Upper lobe of left lung (tissue), 6 donors: ENCODE measurements at places on chromosomes 1 and 21.

- DNase-seq: no peak
Observed at GRCh38 chr1:65178235-65178634, 30.2 kb downstream of the AK4 start.

- no peak for DNase-seq
Observed at GRCh38 chr1:97120806-97121205, 399.2 kb downstream of the PTBP2 start.

- no peak for DNase-seq
Observed at GRCh38 chr1:93344886-93345632, 648 bp upstream of the DR1 start.

DNA sequence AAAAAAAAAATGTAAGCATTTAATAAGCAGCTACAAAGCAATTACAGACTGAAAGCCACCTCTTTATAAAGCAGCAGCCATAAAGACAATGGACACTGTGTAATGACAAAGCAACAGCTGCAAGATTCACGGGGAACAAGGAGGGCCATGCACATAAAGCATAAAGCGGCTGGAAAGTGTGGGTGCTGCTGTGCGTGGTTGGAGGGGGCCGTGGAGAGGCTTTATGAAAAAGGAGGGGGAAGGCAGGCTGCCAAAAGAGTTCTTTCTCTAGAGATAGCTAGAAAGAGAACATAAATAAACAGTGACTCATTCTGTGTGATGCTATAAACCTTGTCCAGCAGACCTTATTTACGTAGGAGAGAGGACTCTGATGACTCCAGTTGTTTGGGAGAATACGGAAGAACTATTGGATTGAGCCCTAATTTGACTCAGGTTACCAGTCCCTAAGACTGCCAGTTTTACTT is 49.3 kb downstream of the ADAMTS1 start:
- no peak for DNase-seq

- no peak for DNase-seq
Observed at GRCh38 chr1:95002540-95003432, 70.0 kb downstream of the ALG14 start.

- DNase-seq: no peak
Observed at GRCh38 chr1:227764019-227764391, 28.8 kb downstream of the SNAP47 start.

DNA sequence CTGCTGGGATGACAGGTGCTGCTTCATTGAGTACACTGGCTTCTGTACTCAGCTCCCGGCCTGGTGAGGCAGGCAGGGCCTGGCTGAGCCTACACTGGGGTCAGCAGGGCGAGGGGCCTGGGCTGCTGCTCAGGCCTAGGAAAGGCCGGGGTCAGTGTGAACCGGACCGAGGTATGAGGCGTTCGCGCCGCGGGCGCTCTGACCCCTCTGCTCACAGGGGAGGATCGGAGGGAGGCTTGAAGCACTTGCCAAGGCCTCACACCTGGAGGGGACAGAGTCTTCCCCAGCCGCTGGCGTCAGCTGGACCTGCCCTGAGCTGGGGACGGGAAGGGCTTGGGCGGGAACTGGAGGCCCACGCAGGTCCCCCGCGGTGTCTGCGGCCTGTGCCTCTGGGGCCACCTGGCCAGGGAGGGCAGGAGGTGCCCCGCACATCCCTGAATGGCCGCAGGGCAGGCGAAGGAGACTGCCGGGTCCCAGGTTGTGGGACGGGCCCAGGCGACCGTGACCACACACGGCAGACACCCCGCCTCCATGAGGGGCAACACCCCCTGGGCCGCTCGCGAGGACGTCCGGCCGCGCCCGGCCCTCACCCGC is 466 bp downstream of the PEX10 start:
- DNase-seq: no peak

GRCh38 chr1:18288722-18289121 is 181.1 kb downstream of the IGSF21 start:
- DNase-seq: no peak

DNA sequence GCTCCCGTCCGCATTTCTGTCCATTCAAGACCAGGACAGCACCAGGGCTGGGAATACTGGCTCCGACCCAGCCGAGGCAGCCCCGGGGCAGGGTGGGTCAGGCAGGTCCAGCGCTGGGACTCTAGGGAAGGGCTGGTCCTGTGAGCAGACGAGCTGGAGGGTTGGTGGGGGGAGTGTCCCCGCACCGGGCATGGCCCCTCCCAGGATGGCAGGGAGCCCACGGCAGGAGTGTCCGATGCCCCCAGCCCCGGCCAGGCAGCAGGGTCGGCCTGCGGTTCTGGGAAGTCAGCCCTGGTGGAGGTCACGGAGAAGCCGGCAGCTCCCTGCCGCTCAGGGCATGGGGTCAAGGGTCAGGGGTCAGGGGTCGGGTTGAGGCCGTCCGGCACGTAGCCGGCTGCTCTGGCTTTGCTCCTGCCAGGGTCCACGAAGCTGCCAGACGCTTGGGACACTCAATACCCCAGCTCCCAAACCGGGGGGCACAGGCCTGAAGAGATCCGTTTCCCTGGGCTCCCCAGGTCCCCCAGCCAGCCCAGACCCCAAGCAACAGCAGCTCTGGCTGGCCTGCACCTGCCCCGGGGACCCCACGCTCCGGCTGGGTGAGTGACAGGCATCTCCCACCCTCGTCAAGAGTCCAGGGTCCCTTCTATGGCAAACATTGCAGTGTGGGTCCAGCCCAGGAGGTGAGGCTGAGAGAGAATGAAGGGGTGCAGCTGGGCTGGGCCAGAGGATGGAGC is 6.7 kb downstream of the C1QTNF12 start:
- DNase-seq: peak; percentile 74

GRCh38 chr1:71774705-71775104 is 507.6 kb downstream of the NEGR1 start:
- DNase-seq: no peak

DNA sequence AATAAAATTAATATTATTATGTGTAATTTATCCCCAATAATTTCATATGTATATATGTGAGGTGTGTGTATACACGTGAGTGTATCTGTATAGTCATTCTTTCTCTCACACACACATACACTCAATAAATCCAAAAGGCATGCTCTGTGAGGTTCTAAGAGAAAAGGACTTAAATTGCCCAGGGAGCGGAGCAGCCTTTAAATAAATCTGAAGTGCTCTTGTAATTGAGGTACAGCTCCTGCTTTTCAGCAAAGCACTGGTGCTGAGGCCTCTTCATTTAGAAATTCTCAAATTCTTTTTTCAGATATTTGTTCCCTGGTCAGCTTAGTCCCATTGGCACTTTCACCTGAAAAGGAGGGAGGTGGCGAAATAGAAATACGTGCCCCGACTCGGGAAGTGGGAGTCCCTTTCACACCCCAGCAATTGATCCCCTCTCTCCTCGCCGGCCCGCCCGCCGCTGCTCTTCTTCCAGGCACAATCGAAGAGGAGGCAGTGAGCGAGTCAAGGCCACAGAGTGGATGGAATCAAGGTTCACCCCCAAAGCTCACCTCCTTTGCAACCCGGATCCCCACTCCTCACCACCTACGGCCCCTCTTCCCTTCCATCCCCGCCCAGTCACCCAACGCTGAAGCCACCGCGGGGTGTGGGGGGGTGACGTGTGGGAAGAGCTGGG is 944 bp downstream of the PLPPR5 start:
- peak; percentile 64 for DNase-seq

DNA sequence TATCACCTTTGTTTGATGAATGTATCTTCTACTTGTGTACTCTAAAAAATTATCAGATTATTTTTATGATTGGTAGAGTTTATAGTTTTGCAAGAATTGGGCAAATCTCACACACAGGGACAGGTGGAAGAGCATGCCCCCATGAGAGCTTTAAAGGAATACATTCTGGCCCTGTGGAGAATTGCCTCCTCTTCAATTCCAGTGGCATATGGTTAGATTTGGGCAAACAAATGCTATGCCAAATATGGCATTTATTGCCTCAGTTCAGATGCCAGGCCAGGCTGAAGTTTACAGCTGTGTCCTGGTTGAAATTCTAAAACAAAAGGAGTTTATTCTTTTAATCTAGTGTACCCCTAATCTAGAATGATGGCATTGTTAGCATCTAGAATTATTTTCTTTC is 162.4 kb upstream of the CACYBP start:
- no peak for DNase-seq

GRCh38 chr1:52237430-52237829 is 95.5 kb downstream of the ZFYVE9 start:
- DNase-seq: no peak

- no peak for DNase-seq
Observed at GRCh38 chr1:145963265-145964019, 933 bp downstream of the ANKRD34A start.

- no peak for DNase-seq
Observed at GRCh38 chr1:228802386-228803220, 67.3 kb downstream of the RHOU start.

DNA sequence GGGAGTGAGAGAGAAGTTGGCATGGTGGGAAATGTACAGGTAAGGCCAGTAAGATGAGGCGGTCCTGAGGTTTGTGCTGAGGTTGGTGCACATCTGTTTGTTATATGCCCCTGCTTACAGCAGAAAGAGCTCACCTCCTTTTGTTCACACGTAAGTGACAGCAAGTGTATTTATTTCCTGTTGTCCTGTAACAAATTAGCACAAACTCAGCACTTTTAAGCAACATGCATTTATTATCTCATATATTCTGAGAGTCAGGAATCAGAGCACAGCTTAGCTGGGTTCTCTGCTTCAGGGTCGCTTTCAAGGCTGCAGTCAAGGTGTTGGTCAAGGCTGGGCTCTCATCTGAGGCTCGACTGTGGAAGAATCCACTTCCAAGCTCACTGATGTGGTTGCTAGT is 45.8 kb downstream of the TENT5C start:
- DNase-seq: no peak

DNA sequence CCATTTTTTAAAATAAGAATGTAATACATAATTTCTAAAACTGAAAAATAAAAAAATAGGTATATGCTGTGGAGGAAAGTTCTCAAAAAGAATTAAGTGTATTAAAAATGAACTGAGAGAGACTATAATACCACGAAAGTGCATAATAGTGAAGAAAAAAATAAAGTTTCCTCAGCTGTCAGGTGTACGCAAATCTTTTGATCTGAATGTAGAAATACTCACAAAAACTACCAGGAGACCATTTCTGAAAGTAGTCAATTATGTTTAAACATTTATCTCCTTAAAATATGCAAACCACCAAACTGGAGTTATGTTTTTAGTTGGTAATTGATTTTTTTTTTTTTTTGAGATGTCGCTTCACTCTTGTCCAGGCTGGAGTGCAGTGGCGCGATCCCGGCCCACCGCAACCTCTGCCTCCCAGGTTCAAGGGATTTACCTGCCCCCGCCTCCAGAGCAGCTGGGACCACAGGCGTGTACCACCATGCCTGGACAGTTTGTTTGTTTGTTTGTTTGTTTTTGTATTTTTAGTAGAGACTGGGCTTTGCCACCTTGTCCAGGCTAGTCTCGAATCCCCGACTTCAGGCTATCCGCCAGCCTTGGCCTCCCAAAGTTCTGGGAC is 1169.2 kb upstream of the B3GALT2 start:
- DNase-seq: peak; percentile 51

GRCh38 chr21:42319851-42320572 is 4.8 kb upstream of the TFF3 start:
- peak; percentile 64 for DNase-seq

DNA sequence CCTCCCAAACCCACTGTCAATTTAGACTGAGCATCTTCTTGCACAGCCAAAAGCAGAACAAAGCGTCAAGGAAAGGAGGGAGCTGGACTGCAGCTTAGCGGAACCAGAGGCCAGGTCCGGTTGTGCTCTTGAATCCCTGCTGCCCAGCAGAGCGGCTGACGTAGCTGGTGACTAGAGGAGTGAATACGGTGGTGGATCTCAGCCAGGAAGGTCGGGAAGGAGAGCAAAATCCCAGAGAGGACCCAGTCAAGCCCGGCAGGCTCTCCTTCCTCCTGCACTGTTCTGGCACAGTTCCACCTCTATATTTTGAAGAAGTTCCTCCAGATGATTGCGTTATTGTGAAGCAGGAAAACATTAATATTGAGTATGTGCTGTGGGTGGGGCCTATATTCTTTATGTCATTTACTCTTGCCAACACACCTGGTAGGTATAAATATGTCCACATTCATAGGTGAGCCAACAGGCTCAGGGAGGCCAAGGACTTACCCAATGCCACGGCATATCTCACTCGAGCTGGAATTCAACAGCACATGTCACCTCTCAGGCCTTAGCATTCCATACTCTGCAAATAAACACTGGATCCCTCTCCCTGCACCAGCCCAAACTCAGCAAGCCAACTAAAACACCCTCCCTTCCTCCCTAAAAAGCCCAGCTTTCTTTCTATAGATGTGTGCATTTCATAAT is 23.6 kb upstream of the ABCB10 start:
- DNase-seq: no peak

GRCh38 chr1:51491166-51491981 is 27.7 kb downstream of the EPS15 start:
- no peak for DNase-seq

- DNase-seq: no peak
Observed at GRCh38 chr1:93675271-93675670, 6.4 kb downstream of the BCAR3 start.

DNA sequence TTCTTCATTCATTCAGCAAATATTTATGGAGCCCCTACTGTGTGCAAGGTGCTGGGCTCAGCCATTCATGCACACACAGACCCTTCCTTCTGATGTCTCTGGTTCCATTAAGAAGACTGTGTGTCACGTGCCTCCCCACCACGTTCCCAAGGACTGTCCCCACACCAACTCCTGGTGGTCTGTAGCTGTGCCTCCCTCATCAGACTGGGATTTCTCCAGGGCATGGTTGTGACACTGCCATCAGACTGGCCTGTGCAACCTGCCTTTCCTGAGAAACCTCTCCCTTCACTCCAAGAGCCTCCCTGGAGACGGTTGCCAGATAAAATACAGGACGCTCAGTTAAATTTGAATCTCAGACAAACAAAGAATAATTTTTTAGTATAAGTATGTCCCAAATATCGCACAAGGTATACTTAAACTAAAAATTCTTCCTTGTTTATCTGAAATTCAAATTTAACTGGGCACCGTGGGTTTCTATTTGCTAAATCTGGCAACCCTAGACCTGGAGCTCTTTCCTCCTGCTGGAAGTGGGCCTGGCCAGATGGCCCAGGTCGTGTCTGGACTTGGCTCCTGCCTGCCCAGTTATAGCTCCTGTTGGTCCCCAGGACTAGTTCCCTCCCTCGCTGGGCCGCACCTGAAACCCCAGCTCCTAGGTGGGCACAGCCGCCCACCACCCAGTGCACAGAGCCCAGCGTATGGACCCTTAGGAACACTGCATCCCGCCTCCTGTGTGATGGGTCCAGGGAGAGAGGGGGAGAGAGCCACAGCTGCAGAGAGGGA is 76.9 kb downstream of the RAP1GAP start:
- no peak for DNase-seq

DNA sequence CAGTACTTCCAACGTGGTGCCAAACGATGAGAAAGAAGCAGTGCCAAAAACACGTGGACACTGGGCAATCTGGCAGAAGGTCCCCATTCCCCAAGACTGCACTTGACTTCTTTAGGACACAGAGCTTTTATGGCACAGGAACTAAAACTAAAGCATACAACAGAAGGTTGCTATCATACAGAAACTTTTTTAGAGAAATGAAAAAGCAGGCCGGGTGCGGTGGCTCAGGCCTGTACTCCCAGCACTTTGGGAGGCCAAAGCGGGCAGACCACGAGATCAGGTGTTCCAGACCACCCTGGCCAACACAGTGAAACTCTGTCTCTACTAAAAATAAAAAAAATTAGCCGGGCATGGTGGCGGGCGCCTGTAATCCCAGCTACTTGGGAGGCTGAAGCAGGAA is 43.0 kb downstream of the GNB1 start:
- DNase-seq: no peak

- DNase-seq: no peak
Observed at GRCh38 chr1:89850844-89851415, 30.1 kb downstream of the LRRC8D start.

GRCh38 chr1:6281511-6282402 is 20.9 kb upstream of the GPR153 start:
- no peak for DNase-seq

GRCh38 chr1:61743431-61743705 is 1.1 kb downstream of the PATJ start:
- no peak for DNase-seq
